ENCODE measurements at places on chromosomes 6 and 20. TPM values are rescaled to one million over a fixed set of nuclear protein-coding genes. Genes with fewer than 3 reads are reported as not detected.

DNA sequence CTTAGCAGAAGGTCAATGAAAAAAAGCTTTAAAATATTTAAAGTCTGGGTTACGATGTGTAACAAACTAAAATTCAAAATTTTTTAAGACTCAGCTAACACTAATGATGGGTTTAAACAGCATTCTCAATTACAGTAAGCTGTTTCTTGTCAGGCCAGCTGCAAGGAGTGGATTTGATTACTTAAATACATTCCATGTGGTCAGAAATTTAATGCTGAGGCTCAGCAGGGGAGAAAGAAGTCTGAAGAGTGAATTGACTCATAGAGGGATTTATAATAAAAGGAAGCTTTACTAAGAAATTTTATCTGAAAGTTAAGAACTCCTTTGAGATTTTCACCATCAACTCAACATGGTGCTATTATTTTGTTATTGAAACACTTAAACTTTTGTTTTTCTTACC, 398.6 kb downstream of the KHDRBS2 start:
- DNase-seq = no peak

- DNase-seq = no peak
These were observed 110.2 kb upstream of the RPS6KA2 start for GRCh38 chr6:166737261-166737660.

DNA sequence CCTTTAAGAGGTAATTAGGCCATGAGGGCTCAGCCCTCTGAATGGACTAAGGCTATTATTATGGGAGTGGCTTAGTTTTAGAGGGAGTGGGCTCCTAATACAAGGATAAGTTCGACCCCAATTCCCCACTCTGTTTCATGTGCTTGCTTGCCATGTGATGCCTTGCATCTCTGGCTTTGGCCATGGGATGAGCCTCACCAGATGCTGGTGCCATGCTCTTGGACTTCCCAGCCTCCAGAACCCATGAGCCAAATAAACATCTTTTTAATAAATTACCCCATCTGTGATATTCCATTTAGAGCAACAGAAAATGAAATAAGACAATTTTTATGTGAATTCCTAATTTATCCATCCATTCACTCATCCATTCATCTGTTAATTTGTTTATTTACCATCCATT, 50.3 kb downstream of the GTF2H5 start:
- no peak for DNase-seq

DNA sequence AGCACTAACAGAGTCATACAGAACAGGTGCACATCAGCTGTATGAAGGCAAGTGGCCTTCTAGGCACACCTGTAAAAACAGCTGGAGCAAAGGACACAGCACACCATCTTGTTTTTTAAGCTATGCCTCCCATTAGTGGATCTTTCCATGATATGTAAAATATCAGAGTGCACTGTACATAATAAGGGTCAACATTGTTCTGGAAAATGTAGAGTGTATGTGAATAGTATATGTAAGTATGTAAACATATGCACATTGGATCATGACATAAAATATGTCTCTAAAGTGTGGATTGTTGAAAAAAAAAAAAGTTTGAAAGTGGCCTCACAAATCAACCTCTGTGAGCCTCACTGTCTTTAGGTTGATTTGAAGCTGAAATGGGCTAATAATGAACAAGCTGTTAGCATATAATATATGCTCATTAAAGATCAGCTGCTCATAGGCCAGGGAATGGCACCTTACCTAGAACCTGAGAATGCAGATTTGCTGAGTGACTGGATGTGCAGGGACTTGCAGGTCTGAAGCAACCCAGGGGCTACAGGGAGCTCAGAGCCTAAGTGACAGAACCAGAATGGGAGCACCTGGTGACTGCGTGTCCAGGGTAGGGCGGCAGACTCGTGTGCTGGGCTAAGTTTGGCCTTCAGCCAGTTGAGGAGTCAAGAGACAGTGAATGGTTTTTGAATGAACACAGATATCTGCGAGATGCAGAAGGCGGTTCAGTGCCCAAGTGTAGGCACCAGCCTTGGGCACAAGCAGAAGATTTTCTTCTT, 198.6 kb downstream of the TMEM242 start:
- no peak for DNase-seq

DNA sequence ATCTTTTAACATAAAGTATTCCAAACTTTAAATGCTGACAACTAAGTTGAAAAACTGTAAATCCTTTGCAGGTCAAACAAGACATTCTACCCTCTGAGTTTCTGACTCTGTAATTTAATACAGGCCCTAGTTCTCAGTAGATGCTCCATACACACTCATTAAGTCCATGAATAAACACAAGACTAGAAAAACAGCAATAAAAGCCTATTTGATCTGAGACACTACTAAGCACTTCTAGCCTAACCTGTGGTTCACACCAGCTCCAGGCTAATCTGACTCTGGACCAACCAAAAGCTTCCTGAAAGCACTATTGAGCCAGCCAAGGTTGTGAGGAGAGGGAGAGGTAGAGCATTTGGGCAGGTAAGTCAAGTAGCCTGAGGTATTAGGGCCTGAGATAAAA, 103.9 kb downstream of the EPM2A start:
- no peak for DNase-seq

DNA sequence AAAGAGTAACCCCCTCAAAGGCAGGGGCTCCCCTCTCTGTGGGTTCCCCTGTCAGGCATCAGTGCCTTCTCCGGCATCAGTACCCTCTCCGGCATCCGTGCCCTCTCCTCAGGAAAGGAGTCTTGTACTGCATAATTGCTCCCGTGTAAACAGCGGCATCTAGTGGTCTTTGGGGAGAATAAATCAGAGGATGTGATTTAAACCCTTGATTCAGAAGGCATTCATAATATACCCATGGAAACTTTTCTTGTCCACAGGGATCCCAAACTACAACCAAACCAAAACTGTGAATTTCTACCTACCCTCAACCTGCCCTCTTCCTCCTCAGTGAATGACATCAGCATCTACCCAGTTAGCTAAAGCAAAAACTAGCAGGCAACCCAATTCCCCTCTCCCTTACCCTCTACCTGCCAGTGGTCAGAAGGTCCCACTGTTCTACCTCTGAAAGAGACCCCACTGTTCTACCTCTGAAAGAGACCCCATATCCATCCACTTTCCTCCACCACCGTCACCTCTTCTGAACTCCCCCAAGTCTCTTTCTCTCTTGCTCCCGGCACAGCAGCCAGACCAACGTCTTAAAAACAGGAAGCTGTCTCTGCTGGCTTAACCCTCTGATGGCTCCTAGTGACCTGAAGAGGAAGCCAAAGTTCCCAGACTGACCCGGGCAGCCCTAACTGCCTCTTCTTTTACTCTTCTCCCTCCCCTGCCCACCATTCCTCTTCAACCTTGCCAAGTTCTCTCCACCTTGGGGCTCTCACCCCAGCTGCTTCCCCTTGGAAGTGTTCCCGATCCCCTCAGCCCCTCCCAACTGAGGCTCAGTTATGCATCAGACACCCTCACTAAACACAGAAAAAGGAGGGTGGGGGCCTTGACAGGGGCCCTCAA, 27.2 kb downstream of the UBE2V1 start:
- peak; percentile 53 for DNase-seq

- DNase-seq = no peak
These were observed 11.8 kb downstream of the BCAS1 start for GRCh38 chr20:54058420-54059139.

DNA sequence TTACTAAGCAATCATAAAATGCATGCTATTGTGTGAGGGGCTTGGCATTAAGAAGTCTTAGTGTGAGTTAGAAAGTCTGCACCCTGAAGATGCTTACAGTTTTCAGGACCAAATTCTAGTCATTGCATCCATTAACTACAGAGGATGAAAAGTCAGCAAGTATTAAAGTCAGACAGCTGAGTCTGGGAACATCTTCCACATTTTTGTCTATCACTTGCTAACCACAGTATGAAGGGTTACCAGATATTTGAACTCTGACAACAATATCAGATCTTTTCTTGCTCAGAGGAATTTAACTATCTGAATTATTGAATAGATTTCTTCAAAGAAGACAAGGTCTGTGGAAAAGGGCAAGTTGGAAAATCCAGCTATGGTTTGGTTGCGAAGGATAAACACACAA, 264.4 kb downstream of the BTBD9 start:
- DNase-seq = no peak

GRCh38 chr20:43963872-43964791, 49.5 kb downstream of the TOX2 start:
- no peak for DNase-seq

- DNase-seq = no peak
These were observed 15.4 kb downstream of the SIRT5 start for GRCh38 chr6:13589801-13590200.

DNA sequence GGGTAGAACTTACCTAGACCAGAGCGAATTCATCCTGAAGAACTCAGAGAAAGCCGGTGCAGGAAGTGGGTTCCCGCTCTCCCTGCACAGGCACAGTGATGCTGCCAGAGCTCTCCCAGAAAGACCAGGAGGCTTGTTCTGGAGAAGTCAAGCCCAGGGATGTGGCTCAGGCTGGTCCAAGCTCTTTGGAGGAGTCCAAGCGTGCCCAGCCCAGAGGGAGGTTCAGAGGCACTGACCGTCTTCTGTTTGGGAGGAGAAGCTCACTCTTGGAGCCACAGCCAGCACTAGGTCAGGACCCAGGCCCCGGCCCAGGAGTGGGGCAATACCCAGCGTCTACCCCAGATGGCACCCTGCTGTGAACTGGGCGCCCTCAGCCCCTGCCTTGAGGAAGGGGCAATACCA, 1.5 kb upstream of the PMEPA1 start:
- DNase-seq = no peak

The CRYBG1 gene
- 21.9 TPM for polyA plus RNA-seq

The BANF2 gene
- polyA plus RNA-seq = not detected

The TP53TG5 gene
- 0.94 TPM for polyA plus RNA-seq

The ARHGAP40 gene
- polyA plus RNA-seq = 0.98 TPM

The COL11A2 gene
- polyA plus RNA-seq = 5.6 TPM

All from right renal pelvis (tissue), 4 donors.